ENCODE measurements at places on chromosomes 2 and 18.
A peak's percentile ranks its signal among the peaks of the same experiment; 100 is the strongest.

DNA sequence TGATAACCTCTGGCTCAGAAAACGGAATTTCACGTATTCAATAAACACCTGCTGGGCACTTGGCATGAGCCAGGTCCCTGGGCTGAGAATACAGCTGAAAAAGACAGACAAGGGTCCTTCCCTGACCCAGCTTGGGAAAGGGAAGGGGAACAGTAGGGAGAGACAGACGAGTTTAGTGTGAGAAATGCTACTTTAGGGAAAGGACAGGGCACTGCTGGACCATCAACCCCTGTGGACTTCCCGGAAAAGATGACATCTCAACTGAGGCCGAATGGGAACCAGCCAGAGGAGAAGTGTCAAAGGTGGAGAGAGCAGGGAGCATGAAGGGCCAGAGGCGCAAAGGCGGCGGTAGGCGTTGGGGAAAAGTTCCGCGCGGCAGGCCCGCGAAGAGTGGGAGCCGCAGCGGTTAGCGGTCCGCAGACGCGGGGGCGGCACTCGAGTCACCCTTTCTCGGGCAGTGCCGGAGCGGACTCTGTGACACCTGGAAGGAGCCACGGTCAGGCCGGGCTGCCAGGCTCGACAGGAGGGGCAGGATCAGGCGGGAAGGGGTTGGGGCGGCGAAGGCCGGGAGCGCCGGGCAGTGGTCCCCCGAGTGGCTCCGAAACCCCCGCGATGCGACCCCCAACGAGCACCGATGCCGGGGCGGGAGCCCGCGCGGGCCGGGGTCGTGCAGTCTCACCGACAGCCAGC lies 519 bp downstream of the TEX261 start:
- DNase-seq = no peak

GRCh38 chr2:5913711-5914395 lies 221.7 kb downstream of the SOX11 start:
- DNase-seq = no peak

GRCh38 chr18:26397019-26397418 lies 151.3 kb downstream of the KCTD1 start:
- DNase-seq = no peak

GRCh38 chr2:23722255-23722654 lies 204.7 kb downstream of the ATAD2B start:
- DNase-seq = no peak

DNA sequence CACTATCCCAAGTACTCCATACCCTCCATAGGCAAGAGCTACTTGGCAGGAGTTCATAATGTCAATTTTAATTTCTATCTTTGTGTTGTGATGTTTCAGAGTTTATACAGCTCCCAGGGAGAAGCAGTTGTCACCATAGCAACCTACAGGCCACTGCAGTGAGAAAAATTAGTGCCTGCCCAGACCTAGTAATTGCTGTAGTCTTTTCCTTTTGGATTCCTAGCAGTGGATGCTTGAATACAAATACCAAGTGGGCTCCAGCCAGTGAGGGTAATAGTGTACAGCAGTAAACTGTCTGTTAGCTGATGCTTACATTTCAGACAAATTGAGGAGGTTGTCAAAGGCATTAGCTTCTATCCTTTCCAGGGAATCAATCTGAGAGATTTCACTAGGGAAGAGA lies 26.7 kb downstream of the LHCGR start:
- no peak for DNase-seq

DNA sequence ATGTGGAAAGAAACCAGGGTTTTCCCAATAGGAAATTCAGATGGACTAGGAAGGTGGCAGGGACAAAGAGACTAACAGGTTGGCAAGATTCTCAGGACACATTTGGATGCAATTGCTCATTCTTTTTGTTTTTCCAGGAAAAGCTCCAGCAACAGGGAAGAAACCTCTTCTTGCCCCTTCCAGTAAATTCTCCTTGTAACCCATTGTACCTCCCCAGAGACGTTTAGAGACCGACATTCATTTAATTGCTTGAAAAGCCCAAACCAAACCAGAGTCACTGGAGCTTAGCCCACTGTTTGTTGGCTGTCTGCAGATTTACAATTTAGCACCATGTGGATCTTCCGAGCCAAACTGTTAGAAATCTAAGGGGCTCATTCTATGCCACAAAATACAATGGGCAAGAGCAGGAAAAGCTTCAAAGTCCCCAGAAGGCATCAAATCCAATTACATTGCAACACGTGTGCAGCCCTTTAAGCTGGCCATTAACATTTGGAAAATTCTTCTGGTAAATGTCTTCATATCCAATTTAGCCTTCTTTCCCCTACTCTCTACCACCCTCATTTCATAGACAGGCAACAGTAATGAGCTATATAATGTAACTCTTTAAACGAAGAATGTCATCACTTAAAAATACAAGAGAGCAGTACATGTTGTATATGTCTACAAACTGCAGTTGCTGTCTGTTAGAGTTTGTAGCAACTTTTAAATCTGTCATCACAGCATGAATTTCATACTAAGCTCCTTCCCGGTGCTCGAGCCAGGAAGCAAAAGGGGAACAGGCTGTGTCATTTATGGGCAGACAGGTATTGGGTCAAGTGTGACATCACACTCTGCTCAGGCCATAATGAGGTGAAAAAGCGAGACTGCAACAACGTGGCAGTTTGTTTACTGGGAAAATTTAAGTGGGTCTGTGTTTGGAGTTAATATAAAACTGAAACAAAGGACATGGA lies 235.6 kb upstream of the HNRNPA3 start:
- no peak for DNase-seq

DNA sequence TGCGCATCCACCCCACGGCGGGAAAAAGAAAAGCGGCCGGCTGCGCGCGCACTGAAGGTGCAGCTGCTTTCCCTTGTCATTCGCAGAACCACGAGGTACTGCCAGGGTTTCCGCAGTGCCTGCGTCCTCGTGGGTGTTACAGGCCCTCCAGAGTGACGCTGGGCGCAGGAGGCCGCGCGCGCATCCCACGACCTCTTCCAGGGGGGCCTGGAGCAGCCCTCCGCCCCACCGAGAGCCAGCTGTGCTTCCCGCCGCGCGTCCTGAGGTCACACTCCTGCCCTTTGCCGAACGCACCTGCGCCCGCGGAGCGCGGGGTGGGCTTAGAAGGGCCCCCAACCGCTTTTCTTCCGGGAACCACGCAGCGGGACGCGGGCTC lies 378 bp upstream of the IAH1 start:
- DNase-seq = peak; percentile 40

GRCh38 chr18:66438711-66439536 lies 165.0 kb downstream of the CDH19 start:
- no peak for DNase-seq

- DNase-seq = no peak
Measured at GRCh38 chr2:14749884-14750283, 117.4 kb downstream of the LRATD1 start.

DNA sequence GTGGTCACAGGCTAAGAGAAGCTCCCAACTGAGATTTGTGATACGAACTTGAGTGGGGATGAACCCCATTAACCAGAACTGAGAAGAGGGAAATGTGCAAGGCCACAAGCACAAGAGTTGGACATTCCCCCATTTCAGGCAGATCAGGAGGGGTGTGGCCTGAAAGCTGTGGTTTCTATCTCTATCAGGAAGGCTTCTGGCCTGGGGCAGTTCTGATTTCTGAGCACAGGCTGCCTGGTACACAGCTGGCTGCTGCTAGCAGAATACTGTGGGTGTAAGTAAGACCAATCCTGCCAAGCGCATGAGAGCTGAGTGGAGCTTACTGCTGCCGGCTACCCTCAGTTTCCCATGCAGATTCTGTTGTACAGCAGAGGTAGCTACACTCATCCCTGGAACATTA lies 484.6 kb downstream of the SATB2 start:
- DNase-seq = no peak

GRCh38 chr18:9838144-9838877 lies 47.5 kb upstream of the TXNDC2 start:
- DNase-seq = no peak

GRCh38 chr18:44039826-44040225 lies 640.9 kb upstream of the SETBP1 start:
- no peak for DNase-seq

DNA sequence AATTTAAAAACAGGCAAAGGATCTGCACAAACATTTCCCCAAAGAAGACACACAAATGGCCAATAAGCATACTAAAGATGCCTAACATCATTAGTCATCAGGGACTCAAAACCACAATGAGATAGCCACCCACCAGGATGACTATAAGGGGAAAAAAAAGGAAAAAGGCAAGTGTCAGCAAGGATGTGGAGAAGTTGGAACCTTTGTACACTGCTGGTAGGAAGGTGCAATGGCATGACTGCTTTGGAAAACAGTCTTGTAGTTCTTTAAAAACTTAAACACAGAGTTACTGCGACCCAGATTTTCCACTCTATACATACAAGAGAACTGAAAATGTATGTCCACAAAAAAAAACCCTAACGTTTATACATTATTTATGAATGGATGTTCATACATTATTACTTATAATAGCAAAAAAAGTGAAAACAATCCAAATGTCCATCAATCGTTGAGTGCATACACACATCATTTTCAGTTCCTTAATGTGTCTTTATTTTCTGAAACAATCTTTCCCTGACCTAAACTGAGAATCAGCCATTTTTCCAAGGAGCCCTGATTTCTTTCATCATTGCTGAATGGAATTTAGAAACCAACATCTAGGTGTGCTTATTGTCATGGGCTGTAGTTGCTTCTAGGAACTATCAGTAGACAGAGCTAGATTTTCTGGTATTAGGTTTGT lies 64.7 kb upstream of the TLK1 start:
- no peak for DNase-seq

DNA sequence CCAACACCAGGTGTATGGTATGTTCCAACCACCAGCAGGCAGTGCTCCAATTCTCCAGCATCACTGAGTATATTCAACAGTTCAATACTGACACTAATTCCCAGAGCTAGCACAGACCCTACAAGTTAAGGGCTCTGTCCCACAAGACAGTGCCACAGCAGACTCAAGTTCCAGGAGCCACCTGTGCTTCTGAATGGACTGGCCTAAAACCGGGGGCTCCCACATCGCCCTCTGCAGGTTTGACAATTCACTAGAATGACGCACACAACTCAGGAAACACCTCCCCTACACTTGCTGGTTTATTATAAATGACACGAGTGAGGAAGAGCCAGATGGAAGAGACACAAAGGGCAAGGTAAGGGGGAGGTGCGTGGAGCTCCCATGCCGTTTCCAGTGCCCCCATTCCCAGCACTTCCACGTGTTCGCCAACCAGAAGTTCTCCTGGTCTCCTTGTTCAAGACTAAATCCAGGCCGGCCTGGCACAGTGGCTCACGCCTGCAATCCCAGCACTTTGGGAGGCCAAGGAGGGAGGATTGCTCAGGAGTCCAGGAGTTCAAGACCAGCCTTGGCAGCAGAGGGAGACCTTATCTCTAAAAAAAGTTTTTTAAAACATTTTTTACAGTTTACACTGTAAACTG lies 12.2 kb upstream of the ATP6V1B1 start:
- no peak for DNase-seq

GRCh38 chr2:44004735-44005602 lies 9.2 kb upstream of the LRPPRC start:
- no peak for DNase-seq

DNA sequence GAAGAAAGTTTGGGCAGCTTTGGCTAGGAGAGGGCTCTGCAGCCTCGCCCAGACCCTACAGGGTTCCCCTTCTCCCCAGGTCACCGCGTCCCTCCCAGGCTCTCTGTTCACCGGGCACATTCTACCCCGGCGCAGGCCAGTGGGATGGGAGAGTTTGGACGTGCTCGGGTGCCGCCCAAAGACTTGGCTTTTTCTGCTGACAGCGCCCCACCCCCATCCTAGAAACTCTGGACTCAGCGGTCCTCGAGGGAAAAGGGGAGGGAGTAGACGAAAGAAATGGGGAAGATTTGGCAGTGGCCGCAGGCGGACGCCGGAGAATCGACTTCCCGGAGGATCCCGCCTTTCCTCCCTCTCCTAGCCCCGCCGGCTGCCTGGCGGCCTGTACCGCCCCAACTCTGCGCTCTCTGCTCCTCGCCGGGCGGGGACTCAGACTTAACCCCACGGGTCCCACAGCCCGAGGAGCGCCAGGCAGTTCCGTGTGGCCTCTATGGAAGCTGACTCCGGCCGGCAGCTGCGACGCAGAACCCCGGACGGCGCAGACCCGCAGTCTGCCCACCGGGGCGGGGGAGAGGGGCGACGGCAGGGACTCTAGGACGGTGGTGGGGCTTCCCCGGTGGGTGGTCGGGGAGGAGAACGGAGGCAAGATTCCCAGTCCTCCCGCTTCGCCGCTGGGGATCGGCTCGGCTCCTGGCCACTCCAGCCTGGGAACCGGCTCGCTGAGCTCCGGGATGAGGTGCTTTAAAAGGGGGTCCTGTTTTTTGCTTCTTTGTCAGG lies 863 bp upstream of the SIX2 start:
- DNase-seq = no peak

GRCh38 chr2:40556293-40556692 lies 104.4 kb upstream of the SLC8A1 start:
- DNase-seq = no peak
